ENCODE measurements at places on chromosomes 3 and 15.

GRCh38 chr15:49438962-49439631 lies 16.1 kb downstream of the FGF7 start:
- DNase-seq = no peak

DNA sequence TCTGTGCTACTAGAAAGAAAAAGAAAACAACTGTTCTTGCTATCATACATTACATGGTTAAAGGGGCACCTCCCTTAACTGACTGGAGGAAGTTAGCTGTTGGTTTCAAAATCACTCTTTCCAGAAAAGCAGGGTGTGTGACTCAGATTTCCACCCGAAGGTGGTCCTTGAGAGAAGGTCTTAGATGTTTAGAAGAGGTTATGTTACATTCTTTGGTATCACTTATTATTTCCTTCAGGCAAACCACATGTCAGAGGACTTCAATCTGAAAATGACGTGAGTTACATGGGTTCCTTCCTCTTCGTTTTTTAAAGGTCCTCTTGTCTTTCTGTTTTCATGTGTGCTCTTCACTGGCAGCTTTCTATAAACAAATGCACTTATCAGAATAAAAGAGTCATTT lies 307.9 kb upstream of the CBLB start:
- no peak for DNase-seq

DNA sequence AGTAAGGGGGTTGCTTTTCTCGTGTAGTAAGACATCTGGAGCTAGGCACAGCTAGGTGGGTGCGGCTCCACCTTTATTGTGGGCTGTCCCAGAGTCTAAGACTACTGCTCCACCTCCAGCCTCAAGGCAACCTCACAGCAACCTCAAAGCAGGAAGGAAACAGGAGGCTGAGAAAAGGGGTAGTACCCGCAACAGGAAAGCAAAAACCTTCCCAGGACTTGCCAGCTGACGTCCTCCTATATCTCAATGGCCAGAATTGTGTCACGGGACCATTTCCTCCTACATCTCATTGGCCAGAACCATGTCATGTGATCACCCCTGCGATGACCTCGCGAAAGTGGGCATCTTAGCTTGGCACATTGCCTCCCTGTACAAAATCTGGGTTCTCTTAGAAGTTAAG lies 4.3 kb upstream of the GPR160 start:
- DNase-seq = no peak

DNA sequence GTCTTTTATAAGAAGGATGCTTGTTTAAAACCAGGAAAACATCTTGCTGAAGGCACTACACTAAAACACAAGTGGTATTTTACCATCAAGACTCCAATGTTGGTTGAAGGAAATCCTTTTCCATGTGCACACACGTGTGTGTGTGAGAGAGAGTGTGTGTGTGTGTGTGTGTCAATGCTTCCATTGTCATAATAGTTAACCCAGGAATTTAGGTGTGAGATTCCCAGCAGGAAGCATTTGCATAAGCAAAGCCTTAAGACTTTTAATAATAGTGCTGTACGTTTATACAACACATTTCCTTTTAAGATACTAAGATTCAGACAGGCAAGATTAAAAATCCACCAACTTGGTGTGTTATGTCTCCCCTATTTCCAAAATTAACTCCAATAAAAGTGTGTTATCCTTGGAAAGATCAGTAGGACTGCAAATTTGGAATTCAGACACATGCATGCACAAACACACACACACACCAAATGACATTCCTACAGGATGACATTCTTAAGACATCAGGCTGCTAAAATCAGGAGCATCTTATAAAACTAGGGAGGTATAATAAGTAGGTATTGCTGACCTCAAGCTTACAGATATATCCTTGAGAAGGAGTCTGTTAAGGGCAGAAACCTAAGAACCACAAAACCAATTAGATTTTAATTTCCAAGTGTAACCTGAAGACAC lies 18.3 kb downstream of the LMCD1 start:
- no peak for DNase-seq

GRCh38 chr3:148227534-148227933 lies 470.2 kb upstream of the AGTR1 start:
- DNase-seq = no peak

GRCh38 chr15:25711164-25711563 lies 152.0 kb downstream of the ATP10A start:
- no peak for DNase-seq

GRCh38 chr15:59994888-59995557 lies 9.1 kb upstream of the FOXB1 start:
- no peak for DNase-seq

DNA sequence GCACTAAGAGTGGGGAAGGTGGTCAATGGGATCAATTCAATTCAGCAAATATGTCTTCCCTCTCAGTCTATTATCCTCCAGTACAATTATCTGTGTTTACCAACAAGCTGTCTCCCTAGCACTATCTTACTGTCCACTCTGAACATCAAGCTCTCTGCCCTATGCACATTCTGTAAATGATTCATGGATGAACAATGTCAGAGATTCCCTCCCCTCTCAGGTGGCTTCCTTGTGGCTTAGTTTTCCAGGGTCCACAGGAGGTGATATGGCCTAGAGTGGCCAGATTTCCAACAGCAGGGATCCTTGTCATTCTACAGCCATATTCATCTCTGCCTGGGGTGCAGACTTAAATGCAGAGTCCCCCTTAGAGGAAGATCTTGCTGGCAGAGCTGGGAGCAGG lies 225.1 kb downstream of the UACA start:
- no peak for DNase-seq

DNA sequence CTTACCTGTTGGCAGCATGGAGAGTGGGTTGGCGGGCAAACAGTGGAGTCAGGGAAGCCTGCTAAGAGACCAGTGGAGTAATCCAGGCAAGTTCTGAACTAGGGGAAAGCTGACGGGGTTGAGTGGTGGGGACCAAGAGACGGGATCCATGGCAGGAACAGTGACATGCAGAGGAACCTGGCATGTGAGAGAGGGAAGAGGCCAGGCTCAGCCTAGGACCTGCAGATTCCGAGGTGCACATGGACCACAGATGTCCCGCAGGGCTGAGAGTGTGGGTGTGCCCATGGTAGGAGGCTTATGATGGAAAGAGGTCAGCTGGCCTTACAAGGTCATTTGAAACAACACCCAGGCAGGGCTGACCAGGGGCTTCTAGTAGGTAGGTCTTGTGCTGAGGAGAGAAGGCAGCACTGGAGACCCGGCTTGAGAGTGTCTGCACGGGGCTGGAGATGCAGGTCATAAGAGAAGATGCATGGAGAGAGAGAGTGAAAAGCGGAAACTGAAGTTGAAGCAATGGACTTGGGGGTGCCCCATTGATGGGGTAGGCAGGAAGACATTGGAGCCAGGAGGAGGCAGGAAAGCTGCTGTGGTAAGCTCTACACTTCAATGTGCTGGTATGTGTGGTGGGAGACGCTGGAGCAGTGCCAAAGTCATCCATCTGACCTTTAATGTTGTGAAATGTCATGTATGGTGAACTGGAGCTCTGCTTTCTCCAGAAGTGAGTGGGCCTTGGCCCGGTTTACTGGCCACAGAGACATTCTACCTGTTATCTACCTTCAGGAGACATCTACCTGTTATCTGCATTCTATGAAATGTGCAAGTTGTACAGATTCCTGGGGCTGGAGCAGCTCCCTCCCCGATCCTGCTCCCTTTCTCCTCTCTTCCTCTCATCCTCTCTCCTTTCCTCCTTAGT lies 4.6 kb downstream of the SPSB4 start:
- DNase-seq = no peak

- no peak for DNase-seq
Observed at GRCh38 chr15:101397521-101398003, 91.9 kb downstream of the PCSK6 start.

DNA sequence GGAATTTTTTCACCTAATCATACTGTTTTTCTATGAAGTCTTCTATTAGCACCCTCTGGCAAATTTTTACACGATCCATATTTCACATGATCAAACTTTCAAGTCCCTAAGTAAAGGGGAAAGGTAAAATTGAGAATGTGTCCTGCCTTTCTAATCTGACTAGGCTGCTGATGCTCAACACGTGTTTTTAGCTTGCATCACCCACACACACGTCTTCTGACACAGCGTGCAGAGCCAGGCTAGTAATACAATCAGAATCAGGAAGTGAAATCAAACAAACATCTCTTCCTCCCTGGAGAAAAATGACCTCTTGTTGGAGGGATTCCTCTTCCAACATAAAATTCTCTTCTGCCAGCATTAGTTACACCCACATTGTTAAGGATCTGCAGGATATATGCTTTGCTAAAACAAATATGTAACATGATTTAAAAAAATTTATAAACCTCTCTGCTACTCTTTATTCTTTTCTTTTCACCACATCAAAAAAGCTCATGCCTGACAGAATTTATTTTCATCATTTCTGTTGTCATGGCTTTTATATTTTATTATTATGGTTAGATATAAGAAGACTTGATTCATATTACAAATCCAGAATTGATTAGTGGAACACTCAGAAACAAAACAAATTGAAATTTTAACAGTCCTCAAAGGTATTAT lies 122.4 kb downstream of the RAP2B start:
- no peak for DNase-seq

GRCh38 chr15:35953424-35953823 lies 407.5 kb upstream of the DPH6 start:
- no peak for DNase-seq

- no peak for DNase-seq
Observed at GRCh38 chr3:39103791-39104552, 3.5 kb downstream of the GORASP1 start.

DNA sequence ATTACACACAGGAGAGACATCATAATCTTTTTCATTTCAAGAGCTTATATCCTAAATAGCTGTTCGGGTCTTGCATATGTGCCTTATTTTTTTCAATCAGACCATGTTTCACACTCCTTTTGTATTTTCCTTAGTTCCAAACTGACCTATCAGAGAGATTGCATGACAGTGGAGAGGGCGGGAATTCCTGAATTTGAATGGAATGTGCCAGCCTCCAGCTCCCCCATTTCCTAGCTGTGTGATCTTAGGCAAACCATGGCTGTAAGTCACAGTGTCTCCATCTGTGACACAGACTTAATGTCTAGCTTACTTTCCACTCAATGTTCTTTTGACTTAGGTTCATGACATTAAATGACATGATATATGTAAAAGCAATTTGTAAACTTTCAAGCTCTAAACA lies 62.0 kb upstream of the CSTA start:
- DNase-seq = no peak

GRCh38 chr3:148709560-148710253 lies 12.0 kb downstream of the AGTR1 start:
- DNase-seq = no peak

GRCh38 chr3:16203671-16204629 lies 29.5 kb downstream of the GALNT15 start:
- no peak for DNase-seq

- no peak for DNase-seq
Observed at GRCh38 chr15:31975830-31976229, 54.5 kb upstream of the CHRNA7 start.

DNA sequence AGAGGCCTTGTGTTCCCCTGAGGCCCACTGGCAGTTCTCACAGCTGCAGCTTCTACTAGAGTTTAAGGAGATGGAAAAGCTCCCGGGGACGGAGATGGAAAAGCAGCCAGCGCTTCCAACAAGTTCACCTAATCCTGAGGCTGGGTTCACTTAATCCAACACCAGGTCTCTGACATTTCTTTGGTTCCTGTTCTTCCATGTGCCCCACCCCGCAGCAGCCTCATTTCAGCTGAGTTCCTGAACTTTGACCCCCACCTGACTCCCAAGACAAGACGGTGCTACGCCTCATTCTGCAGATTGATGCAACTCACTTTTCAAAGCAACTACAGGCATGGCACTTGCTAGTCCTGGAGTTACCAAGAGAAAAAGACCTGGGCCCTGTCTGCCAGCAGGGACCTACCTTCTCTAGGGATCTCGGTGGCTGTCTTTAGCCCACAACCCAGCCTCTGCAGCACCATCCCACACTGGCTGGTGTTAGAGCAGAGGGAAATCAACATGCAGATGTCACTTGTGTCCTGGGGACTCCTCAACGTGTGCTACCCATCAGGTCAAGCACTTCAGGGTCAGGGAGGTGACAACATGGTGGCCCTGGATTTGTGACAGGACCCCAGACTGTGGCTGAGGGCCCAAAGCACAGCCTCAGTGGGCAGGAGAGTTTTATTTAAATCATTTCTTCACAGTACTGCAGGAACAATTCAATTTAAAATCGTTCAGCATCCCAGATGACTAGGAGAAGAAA lies 406.1 kb downstream of the VPS13C start:
- DNase-seq = no peak

GRCh38 chr3:39141171-39141995 lies 12.0 kb downstream of the CSRNP1 start:
- DNase-seq = no peak
